ENCODE measurements at places on chromosomes 11 and 22.
A peak's percentile ranks its signal among the peaks of the same experiment; 100 is the strongest.

DNA sequence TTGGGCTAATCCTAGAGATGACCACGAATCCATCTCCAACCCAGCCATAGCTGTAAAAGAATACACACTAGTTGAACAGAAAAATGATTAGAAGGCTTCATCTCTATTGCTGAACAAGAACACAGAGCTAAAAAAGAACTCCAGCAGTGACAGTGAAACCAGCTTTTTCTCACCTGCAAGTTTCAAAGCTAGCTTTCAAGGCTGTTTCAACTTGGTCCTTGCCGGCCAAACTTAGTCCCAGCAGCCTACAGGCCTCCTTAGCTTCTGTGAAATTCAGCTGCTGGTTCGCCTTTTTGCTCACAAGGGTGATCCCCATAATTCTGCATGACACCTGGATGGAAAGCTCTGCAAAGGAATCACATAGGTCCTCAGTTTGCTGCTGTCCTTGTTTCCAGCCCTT lies 4.4 kb downstream of the LYVE1 start:
- no peak for DNase-seq

- DNase-seq: no peak
Measured at GRCh38 chr11:33366918-33367317, 109.7 kb downstream of the HIPK3 start.

DNA sequence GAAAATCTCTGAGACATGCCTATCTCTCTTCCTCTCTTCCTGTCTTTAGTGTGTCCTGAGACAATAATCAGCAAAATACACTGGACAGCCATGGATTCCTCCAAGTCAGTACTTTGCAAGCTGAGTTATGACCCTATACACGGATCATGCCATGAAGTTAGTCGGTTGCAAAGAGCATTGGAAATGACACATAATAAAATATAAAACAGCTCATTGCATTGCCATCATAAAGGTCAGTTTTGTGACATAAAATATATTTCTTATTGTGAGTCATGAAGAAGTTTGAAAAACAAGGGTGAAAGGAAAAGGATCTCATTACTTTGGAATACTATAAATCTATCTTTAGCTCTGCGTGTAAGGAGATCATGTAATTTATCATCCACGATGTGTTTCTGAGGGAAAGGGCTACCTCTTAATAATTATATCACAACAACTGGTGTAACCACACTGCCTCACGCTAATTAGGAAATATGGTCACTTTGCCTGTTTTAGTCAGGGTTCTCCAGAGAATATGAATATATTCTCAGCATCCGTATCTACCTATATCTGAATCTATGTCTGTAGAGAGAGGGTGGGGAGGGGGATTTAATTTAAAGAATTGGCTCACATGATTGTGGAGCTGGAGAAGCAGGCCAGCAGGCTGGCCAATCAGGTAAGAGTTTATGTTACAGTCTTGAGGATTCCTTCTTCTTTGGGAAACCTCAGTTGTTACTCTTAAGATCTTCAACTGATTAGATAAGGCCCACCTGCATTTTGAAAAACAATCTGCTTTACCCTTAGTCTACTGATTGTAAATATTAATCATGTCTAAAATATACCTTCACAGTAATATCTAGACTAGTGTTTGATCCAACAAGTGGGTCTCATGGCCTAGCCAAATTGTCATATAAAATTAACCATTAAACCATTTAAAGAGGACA lies 198.8 kb downstream of the FAT3 start:
- no peak for DNase-seq

GRCh38 chr11:74196781-74197486 lies 25.8 kb downstream of the PPME1 start:
- no peak for DNase-seq

- no peak for DNase-seq
Measured at GRCh38 chr22:34973926-34974325, 92.0 kb upstream of the ISX start.

GRCh38 chr11:129737831-129738230 lies 77.8 kb upstream of the TMEM45B start:
- no peak for DNase-seq

DNA sequence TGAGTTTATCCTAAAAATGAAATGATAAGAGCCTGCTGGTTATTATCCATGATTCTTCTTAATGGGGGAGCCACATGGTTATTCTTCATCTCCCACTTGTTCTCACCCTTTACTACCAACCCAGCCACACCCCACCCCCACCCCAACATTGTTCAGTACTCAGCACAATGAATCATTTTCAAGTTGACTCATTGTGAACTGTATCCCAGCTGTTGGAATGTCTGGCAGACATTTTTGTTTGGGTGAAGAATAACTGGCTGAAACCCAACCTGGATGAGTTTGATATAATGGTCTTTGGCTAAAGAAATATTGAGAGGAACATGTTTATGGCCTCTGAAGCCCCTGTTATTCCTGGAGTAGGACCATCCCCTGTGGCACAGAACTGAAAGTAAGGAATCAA lies 136.2 kb downstream of the ELP4 start:
- peak; percentile 45 for DNase-seq

- no peak for DNase-seq
Measured at GRCh38 chr11:57073128-57073527, 84.4 kb downstream of the OR5AK2 start.

GRCh38 chr11:85021058-85021457 lies 606.1 kb downstream of the DLG2 start:
- DNase-seq: no peak

- DNase-seq: no peak
Measured at GRCh38 chr22:35407362-35407761, 7.4 kb downstream of the MCM5 start.

DNA sequence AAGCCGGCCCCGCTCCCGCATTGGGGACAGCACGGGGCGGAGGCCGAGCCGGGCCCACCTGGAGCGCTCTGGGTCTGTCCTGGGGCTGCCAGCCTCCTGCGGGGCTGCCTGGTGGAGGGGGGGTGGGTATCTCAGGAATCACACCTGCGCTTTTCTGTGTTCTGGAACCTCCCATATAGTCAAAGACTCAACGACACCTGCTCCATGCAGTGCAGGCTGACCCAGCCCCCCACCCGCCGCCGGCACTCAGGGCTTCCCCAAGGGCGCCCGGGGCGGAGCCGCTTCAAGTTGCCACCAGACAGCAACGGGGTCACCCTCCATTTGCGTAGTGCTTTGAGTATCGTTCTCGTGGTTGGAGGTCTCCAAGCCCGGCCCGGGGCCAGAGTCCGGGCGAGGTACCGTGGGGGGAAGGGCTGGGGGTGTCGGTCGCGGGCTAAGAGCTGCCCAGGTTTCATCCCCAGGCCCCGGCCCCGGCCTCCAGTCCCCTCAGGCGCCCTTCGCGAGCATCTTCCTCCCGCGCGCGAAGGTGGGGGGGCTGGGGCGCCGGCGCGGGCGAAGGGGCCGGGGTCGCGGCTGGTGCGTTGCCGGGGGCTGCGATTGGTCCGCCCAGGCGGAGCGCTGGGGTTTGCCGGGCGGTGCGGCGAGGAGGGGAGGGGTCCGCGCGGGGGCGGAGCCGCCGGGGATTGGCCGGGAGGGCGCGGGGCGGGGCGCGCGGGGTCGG lies 6.6 kb downstream of the TSPAN4 start:
- peak; percentile 45 for DNase-seq

GRCh38 chr11:65915821-65916251 lies 3.0 kb downstream of the C11orf68 start:
- no peak for DNase-seq

- DNase-seq: no peak
Measured at GRCh38 chr11:47225552-47226400, 11.0 kb downstream of the DDB2 start.

GRCh38 chr22:25488244-25489020 lies 76.0 kb upstream of the GRK3 start:
- DNase-seq: peak; percentile 44

GRCh38 chr11:67442504-67443404 lies 522 bp downstream of the CORO1B start:
- no peak for DNase-seq

Data from NCI-H2171 treated with DMSO at 0.1 percent for 48 hours (cell line).